Amniotic stem cell (primary cell): ENCODE measurements at places on chromosomes 5 and 9.

GRCh38 chr9:81083854-81084512 lies 605.4 kb downstream of the TLE1 start:
- DNase-seq: peak; percentile 35

- no peak for DNase-seq
Measured at GRCh38 chr9:100377015-100377414, 24.3 kb upstream of the TEX10 start.

DNA sequence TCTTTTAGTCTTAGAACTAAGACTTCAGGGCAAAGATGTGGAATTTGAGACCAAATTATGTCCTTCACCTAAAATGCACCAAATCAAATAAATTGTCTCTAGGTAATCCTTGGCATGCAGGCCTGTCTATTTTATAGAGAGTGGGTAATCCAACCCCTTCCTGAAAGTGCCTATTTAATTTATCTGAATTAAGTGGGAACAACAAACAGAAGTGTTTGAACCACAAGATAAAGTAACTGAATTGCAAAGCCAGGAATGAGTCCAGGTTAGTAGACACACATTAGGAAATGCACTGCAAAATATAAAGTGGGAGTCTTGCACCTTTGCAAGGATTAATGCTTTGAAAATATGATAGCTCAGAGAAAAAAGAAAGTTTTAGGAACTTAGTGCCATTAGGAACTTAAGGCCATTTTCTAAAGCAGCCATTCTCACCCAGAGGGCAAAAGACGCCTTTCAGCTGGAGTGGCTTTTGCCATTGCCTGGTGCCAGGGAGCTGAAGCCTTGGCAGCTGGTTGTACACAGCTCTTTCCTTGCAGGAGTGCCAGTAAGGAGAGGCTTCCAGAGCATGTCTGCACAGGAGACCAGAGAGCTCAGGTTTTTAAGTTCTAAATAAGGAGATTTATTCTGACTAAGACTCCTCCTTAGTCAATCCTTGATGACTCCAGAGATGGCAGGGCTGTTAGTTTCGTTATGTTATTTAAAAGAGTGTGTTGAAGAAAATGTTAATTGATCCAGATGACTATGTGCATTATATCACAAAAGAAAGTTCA lies 151.7 kb upstream of the ELL2 start:
- DNase-seq: no peak

DNA sequence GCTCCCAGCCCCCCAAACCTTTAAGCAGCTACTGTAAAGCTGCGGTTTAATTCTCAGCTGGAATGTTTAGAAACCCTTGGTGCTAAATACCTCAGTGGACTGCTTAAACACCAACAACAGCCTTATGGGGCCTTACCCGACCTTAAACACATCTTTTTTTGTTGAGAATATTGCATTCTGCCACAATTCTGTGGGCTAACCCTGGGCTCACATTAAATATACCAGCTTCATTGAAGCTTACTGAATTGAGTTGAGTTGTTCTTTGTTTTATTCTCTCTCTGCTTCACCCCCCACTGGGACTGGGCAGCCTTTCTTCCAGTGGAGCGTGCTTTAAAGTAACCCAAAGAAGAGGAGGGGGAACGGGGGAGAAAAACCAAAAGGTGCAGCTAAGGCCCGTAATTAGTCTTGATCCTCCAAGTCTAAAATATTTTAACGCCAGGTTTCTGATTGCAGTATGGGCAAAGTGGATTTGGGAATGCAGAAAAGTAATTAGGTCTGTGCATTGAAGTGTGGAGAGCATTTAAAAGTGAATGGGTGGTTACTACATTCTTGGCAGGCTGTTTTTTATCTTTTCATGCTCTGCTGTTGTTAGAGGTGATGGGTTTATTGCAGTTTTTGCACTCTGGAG lies 281.2 kb downstream of the NR2F1-AS1 start:
- DNase-seq: no peak
